ENCODE measurements at places on chromosomes 6 and 20. TPM values are rescaled to one million over a fixed set of nuclear protein-coding genes. Genes with fewer than 3 reads are reported as not detected.

HLA-DQA2 gene
- not detected for total RNA-seq

MATN4 gene
- total RNA-seq = not detected

TMEM74B gene
- 27.7 TPM for total RNA-seq

NHLRC1 gene
- 2.0 TPM for total RNA-seq

CLPSL2 gene
- not detected for total RNA-seq

MCCD1 gene
- not detected for total RNA-seq

KIAA0408 gene
- total RNA-seq = 0.27 TPM

FAM209B gene
- not detected for total RNA-seq

SLC2A10 gene
- total RNA-seq = 15.6 TPM

PGK2 gene
- total RNA-seq = not detected

PTGIS gene
- total RNA-seq = 7.8 TPM

SLC26A8 gene
- not detected for total RNA-seq

SASH1 gene
- total RNA-seq = 9.4 TPM

CDKN1A gene
- total RNA-seq = 119 TPM

ADGB gene
- total RNA-seq = not detected

EHMT2 gene
- 120 TPM for total RNA-seq

CALHM6 gene
- not detected for total RNA-seq

TNXB gene
- total RNA-seq = 3.0 TPM

ARFGAP1 gene
- 96.5 TPM for total RNA-seq

TUBB2A gene
- 46.3 TPM for total RNA-seq

DOK5 gene
- 1.0 TPM for total RNA-seq

BTNL2 gene
- total RNA-seq = not detected

CCM2L gene
- total RNA-seq = 0.69 TPM

PPIL6 gene
- total RNA-seq = 4.1 TPM

SLC17A2 gene
- not detected for total RNA-seq

GHRH gene
- total RNA-seq = 0.63 TPM

OPRM1 gene
- total RNA-seq = not detected

SRSF12 gene
- 5.1 TPM for total RNA-seq

GSTA2 gene
- total RNA-seq = not detected

ZNF322 gene
- 18.1 TPM for total RNA-seq

PARD6B gene
- total RNA-seq = 15.5 TPM

DCDC2 gene
- 0.06 TPM for total RNA-seq

SLC22A7 gene
- not detected for total RNA-seq

RNF146 gene
- 51.9 TPM for total RNA-seq

NR2E1 gene
- not detected for total RNA-seq

SCRT2 gene
- total RNA-seq = not detected

MAPK13 gene
- total RNA-seq = 1.7 TPM

GPR63 gene
- total RNA-seq = 1.7 TPM

AKIRIN2 gene
- total RNA-seq = 48.3 TPM

PLN gene
- total RNA-seq = 187 TPM

TXLNB gene
- total RNA-seq = 17.5 TPM

SALL4 gene
- total RNA-seq = 22.2 TPM

APOBEC2 gene
- total RNA-seq = 135 TPM

C20orf202 gene
- total RNA-seq = 0.83 TPM

DDAH2 gene
- total RNA-seq = 138 TPM

F13A1 gene
- 2.4 TPM for total RNA-seq

BMP5 gene
- total RNA-seq = 112 TPM
